ENCODE measurements at places on chromosomes 4 and X.

GRCh38 chrX:38754102-38754790 is 47.0 kb upstream of the MID1IP1 start:
- peak; percentile 77 for DNase-seq

DNA sequence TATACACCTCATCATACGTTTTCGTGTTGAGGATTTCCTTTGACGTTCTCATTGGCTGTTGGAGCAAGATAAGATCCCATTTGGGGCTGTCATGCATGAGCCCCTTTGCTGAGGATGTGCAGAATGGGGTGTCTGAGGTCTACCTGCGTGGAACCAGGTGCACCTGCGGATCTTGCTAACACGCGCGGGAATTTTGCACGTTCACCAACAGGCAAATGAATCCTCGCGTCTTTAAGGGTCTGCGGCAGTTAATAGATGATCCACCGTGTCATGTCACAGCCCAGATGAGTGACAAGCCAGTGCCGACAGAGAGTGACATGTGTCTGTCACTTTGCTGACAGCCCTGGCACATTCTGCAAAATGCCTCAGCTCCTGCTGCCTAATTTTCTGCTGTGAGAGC is 56.3 kb upstream of the SHOX start:
- DNase-seq = no peak

DNA sequence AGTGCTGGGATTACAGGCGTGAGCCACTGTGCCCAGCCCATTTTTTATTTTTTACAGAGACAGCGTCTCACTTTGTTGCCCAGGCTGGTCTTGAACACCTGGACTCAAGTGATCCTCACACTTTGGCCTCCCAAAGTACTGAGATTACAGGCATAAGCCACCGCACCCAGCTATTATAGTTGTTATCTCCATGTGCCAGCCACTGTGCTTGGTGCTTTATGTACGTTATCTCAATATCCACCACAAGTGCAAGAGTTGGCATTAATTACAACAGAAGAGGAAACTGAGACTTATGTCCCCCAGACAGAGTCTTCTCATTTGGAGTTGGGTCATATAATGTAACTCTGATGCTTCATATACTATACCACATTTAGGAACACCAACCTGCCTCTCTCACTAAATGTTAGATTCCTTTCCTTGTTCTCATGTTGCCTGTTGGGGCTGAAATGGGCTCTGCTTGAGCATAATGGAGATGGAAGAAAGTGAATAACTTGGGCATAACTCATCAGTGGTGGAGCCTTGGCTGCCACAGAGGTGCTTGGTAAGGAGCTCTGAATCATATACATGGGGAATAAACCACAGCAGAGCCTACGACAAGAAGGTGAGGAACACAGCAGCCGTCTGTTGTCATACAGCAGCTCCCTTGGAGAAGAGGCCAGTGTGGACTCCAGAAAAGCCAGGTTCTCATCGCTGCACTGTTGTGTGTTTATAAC is 84.3 kb downstream of the SPRY1 start:
- no peak for DNase-seq

DNA sequence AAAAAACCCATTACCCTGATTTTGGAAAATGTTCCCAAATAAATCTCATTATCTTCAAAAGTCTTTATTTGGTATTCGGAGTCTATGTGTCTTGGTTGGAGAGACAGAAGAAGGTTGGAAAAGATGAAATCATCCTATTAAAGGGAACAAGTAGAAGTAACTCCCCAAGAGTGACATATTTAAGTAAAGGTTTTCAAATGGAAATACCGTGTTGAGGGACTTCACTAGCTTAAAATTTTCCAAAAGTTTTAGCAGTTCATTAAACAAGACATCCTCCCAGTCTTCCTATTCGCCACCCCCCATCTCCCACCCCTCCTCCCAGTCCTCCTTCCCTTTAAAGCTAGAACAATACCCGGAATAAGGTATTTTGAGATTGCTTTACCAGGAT is 62.7 kb upstream of the CCDC160 start:
- DNase-seq = no peak

GRCh38 chrX:18983666-18984380 is at the start of gene PHKA2:
Gene PHKA2 (minus strand): TSS chrX:18984114. CDS start chrX:18983932, 182 bp downstream.
- DNase-seq = peak; percentile 28

DNA sequence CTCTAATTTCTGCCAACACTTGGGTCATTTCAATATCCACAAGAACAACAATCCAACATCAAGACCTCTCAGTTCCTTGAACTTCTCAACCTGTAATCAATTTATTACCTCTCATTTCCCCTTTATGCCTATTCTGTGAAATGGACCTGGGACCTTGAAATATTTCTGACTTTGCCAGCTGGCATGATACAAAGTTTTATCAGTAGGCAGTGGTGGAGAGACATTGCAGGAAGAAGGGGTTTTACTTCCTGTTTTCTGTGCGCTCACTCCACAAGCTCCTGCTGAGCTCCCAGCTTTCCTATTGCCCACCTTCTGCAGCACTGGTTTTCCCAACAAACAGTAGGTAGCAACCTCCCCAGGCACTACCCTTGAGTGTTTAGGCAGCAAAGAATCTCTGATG is 3.5 kb upstream of the ARHGEF6 start:
- DNase-seq = peak; percentile 57

All from common myeloid progenitor, CD34-positive (primary cell).